ENCODE measurements at places on chromosomes 5 and 9.

GRCh38 chr5:112686675-112687074 is 51.0 kb upstream of the APC start:
- DNase-seq = no peak

- DNase-seq = peak; percentile 95
Measured at GRCh38 chr9:124420991-124421543, 5.8 kb upstream of the PSMB7 start.

DNA sequence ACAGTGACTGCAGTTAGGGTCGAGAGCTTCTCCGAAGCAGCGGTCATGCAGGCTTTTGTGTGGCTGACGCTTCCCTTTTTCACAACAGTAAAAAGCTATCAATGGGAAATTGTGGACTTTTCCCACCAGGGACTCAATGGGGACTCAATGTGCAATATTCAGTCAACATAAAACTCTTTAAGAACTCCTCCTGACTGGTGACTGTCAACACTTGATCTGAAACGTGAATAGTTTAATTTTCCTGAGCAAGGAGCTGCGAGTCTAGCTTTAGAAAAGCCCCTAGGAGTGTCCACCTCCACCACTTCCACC is 28.7 kb downstream of the EXOC3 start:
- DNase-seq = no peak

DNA sequence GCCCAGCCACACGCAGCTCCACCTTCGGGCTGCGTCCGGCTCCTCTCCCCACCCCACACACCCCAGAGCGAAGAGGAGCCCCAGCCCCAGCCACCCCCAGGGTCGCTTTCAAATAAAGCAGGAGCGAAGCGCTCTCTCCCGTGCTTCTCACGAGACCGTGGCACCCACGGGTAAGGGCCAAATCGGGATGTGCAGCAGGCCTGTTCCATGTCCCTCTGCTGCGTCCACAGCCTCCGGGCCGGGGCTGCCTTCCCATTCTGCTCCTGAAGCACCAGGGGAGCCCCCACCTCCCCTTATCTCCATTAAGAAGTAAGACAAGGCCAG is 59.8 kb downstream of the KCNT1 start:
- DNase-seq = no peak

DNA sequence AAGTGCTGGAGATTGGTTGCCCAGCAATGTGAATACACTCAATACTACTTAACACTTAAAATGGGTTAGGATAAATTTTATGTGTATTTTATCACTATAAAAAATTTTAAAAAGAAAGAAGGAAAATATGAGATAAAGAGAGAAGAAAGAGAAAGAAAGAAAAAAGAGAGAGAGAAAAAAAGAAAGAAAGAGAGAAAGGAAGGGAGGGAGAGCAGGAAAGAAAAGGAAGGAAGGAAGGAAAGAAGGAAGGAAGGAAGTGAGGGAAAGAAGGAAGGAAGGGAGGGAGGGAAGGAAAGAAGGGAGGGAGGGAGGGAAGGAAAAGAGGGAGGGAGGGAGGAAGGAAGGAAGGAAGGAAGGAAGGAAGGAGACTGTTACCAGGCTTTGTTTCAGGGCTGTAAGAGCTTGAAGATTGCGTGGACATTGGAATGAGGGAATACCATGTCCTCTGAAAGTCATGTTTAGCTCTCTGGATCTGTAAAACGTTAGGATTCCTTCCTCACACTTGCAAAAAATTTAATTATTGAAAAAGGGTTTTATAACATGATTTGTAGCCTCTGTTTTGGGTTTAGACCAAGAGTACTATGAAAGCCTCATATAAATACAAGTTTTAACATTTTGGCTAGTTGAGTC is 152.3 kb upstream of the DAP start:
- no peak for DNase-seq

GRCh38 chr5:150847334-150847695 is 994 bp downstream of the IRGM start:
- no peak for DNase-seq

GRCh38 chr5:150068472-150068871 is 17.9 kb downstream of the CSF1R start:
- DNase-seq = no peak

- DNase-seq = no peak
Measured at GRCh38 chr5:137182576-137182975, 316.6 kb downstream of the SPOCK1 start.

GRCh38 chr9:109903515-109904138 is 123.6 kb downstream of the PALM2AKAP2 start:
- peak; percentile 66 for DNase-seq

- no peak for DNase-seq
Measured at GRCh38 chr9:16532681-16533450, 337.6 kb downstream of the BNC2 start.

- no peak for DNase-seq
Measured at GRCh38 chr5:126633552-126633951, 32.8 kb downstream of the PHAX start.

GRCh38 chr5:17217493-17218352 is at the start of gene BASP1:
Gene BASP1 (plus strand): TSS chr5:17217631. CDS start chr5:17275217, 57,586 bp downstream.
- peak; percentile 96 for DNase-seq

- no peak for DNase-seq
Measured at GRCh38 chr5:39013938-39014337, 60.3 kb downstream of the RICTOR start.

DNA sequence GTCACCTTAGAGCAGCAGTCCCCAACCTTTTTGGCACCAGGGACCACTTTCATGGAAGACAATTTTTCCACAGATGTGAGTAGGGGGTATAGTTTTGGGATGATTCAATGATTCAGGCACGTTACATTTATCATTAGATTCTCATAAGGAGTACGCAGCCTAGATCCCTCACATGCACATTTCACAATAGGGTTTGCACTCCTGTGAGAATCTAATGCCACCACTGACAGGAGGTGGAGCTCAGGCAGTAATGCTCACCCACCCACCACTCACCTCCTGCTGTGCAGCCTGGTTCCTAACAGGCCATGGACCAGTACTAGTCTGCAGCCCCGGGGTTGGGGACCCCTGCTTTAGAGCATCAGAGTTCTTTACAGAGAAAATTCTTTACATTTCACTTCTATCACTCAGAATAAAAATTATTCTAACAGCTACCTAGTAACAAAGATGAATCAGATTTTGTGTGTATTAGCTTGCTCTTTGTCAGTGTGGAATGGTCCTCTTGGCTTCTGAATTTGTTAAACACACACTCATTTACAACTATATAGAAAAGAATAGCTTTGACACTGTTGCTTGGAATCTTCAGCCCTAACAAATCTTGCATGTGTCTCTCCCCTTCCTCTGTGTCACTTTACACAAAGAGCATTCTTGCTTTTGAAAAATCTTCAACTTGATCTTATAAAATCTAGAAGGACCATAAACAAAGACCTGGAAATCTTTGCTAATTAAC is 438.6 kb downstream of the BNC2 start:
- DNase-seq = no peak

- no peak for DNase-seq
Measured at GRCh38 chr9:127396253-127396807, 639 bp upstream of the SLC2A8 start.

- DNase-seq = no peak
Measured at GRCh38 chr5:56270058-56270457, 36.9 kb upstream of the ANKRD55 start.
